ENCODE measurements at places on chromosomes 4 and X.

DNA sequence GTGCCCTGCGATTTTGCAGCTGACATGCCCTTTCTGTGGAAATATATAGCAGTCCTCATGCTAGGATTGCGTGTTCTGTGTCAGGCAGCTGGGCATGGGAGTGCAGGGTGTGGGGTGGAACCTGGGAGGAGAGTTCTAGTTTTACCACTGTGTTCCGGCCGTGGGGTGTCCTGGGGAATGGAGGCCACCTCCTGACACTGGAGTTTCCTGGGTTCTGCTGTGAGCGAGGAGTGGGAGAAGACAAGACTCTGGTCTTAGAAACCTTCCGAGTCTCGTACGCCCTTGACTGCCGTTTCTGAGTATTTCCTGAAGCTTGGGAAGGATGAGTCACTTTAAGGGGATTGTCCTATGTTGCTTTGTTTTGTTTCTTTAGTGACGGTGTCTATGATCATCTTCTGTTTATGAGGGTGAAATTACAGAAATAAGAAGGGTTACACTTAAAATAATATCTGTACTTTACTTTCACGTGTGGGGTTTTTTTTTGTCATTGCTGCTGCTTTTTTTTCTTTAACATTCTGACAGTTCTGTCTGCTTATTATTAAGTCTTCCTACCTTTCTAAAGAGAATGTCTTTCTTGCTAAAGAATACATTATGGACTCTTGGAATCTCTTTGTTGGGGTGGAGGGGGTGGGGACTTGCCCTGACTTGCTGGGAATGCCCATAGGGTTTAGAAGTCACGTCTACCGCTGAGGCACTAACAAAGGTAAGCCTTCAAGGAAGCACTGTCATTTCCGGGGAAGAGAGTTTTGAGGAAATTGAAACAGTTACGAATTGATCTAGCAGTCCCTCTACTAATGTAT is 19.1 kb downstream of the CD99 start:
- peak; percentile 45 for DNase-seq

GRCh38 chrX:18897611-18898010 is 86.3 kb downstream of the PHKA2 start:
- DNase-seq: no peak

- DNase-seq: no peak
Observed at GRCh38 chrX:18951032-18951431, 32.9 kb downstream of the PHKA2 start.

DNA sequence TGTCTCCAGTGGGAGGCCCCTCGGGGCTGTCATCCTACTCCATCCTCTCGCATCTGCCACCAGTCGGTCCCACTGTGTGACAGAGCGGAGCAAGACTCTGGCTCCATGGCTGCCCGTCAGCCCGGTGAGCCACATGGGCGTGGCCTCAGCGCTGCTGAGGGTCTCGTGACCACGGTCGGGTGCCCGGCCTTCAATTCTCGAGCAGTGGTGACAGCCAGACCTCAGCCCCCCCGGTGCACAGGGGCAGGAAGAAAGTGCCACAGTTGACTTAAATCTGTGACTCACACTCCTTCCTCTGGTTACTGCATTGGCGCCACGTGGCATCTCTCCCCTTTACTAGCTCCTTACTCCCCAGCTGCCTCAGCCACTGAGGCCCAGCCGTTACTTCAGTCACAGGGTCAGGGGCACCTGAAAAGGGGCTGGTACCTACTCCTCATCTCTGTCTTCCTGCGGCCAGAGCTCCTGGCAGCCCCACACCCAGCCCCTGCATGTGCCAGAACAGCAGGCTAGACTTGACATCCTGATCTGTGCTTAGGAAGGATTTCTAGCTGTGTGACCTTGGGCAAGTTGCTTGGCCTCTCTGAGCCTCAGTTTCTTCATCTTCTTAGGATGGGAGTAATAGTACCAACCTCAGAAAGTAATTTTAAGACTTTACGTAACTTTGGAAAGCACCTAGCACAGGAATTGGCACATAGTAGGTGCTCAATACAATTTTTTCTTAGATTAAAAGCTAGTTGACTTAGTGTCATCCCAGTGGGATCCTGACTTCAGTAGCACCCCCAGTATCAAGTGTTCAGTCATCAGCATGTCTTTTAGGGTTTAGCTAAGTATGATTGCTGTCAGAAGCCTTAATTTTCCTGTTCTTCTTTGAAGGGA is 66.1 kb downstream of the TNIP2 start:
- DNase-seq: no peak

DNA sequence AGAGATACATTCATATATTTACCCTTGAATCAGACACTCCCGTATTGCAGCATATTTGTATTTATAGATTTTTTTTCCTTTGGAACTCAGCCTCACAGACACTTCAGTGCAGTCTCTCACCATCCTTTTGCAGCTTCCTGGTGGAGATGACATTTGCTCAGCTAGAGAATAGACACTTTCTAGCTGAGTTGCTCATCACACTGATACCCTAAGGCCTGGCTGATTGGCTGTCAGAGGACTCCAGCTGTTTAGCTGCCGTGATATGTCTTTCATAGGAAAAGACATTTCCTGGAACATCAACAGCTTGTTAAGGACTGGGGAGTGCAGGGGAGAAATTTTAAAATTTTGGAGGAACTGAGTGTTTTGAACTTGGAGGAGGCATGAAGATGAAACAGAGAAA is 429.6 kb downstream of the SMARCA1 start:
- no peak for DNase-seq

- no peak for DNase-seq
Observed at GRCh38 chrX:12579311-12579710, 211.9 kb upstream of the PRPS2 start.

- DNase-seq: no peak
Observed at GRCh38 chrX:150310881-150311280, 52.2 kb upstream of the MAMLD1 start.

- DNase-seq: no peak
Observed at GRCh38 chr4:186861317-186861716, 137.7 kb upstream of the FAT1 start.

DNA sequence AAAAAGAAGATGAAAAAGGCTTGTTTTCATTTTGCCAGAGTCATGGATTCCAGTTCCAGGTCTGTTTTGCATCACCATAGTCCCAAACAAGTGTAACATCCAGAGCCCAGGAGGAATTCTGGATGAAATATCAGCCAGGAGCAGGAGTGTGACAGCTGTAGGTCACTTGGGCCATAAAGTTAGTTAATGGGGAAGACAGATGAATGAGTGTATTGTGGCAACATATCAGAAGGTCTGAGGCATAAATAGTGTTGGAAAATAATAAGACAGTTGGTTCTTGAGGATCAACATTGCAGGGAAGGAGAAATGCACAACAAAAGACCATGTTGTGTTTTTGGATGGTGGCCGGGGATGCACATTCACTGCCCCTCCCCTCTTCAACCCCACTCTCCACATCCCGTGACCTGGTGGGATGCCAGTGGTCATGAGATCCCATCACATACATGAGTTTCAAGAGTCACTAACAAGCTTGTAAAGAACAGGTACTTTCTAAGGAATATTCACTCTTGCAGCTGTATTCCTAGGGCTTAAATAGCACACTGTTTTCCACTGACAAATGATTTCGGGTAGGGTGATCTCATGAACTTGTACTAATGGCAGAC is 83.1 kb upstream of the IGFBP7 start:
- DNase-seq: no peak

DNA sequence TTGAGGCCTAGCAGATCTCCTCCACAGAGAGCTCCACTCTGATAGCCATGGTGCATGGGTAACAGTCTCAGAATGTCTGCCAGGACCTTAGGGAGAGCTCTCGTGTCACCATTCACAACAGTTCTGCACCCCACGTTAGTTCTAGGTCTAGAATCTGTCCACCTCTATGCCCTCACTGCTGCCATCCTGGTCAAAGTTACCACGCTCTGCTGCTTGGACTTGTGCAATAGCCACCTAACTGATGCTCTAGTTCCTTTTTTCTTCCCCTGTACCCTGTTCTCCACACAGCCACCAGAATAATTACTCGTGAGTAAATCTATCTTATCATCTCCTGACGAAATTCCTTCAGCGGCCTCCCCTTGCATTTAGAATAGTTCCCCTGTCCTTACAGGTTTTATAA is 268.8 kb upstream of the GATB start:
- DNase-seq: no peak

DNA sequence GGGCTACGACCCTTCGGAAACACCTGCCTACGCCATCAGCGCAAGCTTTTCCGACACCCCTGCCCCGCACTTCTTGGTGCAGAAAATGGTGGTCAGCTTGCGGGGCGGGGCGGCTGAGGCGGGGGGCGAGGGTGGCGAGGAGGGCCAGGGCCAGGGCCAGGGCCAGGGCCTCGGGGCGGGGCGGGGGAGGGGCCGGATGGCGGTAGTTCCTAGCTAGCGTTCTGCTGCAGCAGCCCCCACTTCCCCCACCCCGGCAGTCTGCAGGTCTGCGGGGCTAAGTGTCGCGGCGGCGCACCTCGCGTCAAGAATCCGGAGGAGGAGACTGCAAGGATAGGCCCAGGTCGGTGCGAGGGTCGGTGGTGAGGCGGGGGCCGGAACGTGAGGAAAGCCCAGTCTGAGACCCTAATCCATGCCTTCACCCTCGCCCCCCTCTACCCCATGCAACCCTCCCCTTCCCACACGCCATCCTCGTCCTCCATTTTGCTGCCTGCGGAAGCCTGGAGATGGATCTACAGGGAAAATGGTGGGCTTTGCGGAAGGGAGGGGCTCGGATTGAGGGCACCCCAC is 600 bp downstream of the BEX4 start:
- DNase-seq: peak; percentile 66

- no peak for DNase-seq
Observed at GRCh38 chrX:148672517-148672916, 172.1 kb downstream of the AFF2 start.

- no peak for DNase-seq
Observed at GRCh38 chr4:88623097-88623496, 30.8 kb downstream of the HERC3 start.

DNA sequence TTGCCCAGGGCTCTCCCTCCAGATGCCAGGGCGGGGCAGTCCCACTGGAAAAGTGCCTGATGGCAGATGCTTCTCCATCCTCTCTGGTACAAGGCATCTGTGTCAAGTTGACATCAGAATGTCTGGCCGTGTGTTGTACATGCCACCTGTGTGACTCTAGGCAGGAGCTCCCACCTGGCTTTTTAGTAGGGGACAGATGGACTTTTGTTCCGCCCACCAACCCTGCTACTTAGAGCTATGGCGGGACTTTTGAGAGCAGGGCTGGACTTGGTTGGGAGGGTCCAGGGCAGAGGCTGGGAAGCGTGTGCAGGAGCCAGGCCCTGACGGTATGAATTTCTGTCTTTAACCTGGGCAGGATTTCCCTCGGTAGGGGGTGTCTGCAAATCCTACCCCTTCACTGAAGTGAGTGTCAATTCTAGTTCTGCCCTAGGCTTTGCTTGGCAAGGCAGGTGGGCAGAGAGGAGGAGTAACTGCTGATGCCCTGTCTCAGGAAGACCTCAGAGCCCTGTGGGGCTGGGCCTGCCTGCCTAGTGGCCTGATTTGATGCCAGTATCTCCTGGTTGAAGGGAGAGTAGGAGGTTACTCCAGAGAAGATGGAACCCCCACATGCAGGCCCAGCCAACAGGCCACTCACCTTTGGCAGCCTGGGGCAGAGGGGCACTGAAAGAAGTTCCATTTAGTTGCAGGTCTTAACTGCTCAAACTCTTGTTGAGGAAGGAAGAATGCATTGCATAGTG is 99.1 kb downstream of the PJA1 start:
- DNase-seq: no peak

DNA sequence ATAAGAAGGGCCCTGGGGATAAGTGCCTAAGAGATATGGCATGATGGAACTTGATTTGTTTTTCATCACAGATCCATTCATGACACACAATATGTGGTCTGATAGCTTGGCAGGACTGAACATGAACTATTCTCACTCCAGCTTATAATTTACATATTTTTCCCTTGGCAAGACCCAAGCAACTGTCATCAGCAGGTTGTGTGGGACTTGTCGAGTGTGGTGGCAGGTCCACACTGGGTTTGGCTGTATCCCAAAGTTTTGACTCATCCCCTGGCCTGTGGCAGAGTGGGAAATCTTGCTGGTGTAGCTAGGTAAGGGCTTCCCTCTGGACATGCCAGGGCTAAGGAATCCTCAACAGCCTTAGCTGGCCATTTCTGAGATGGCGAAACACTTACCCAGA is 81.0 kb upstream of the STIM2 start:
- DNase-seq: no peak

DNA sequence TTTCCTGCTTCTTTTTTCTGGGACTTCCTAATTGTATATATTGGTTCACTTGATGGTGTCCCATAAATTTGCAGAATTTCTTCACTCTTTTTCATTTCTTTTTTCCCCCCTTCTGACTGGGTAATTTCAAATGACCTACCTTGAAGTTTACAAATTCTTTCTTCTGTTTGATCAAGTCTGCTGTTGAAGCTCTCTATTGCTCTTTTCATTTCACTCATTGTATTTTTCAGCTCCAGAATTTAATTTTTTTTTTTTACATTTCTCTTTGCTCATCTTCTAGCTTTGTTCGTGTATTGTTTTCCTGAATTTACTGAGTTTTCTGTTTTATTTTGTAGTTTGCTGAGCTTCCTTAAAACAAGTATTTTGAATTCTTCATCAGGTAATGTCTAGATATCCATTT is 61.7 kb upstream of the SRD5A3 start:
- DNase-seq: no peak

DNA sequence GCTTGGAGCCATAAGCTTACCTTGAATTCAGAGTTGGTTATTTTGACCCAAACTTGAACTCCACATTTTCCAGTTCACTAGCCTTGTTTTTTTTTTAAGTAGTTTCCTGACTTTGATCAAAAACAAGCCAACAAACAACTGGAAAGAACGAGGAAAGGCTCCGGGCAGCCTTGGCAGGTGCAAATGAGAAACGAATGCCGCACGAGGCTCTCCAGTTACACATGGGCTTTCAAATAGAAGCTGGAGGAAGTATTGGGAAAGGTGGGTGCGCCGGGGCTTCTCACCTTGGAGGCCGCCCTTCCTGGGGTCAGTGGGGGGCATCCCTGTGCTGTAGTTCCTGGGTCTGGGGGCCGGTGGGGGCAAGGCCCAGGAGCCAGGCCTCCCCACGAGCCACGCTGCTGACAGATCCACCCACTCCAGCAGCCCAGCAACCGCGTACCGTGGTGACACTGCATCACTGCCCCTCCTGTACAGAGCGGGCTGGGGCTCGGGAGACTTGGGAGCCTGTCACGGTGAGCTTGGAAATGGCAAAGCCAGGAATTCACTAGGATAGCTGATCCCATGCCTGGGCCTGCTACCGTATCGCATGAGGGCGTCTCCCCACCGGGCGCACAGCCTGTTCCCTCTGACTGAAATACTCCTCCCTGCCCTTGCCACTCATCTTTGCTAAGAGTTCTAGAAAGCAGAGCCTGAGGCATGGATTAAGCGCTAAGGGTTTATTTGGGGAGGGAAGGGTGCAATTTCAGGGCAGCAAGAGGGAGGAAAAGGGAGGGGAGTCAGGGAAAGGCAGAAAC is 50.9 kb upstream of the ADRA2C start:
- DNase-seq: no peak

- no peak for DNase-seq
Observed at GRCh38 chr4:168357941-168358340, 39.4 kb upstream of the DDX60 start.

DNA sequence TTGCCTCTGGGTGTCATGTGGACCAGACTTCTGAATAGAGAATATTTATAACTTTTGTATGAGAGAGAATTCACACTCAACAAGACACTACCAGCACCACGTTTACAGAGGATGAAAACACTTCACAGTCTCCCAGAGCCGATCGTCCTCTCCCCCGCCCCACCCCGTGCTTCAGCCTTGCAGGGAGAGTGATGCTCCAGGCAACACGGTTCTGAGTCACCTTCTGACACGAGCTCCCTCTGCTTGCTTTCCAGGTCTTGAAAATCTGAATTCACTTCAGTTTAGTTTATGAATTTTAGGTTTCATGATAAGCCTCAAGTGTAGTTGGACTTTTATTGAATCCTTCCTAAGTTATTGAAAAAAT is 59.8 kb downstream of the CPLX1 start:
- no peak for DNase-seq

- DNase-seq: no peak
Observed at GRCh38 chr4:3046162-3046561, 28.2 kb downstream of the HTT-AS start.
